ENCODE measurements at places on chromosomes 13 and 19. TPM values are rescaled to one million over a fixed set of nuclear protein-coding genes. Genes with fewer than 3 reads are reported as not detected.

Gene FUT2
- not detected for total RNA-seq

Gene COG3
- 22.2 TPM for total RNA-seq

GRCh38 chr19:16073988-16074387, 2.3 kb upstream of the TPM4 start:
- peak; percentile 45 for DNase-seq

GRCh38 chr19:28475525-28475924, 737.4 kb downstream of the UQCRFS1 start:
- DNase-seq, result no peak

Gene NCLN
- 31.2 TPM for total RNA-seq

- DNase-seq, result no peak
Observed at GRCh38 chr19:38922482-38922881, 8.1 kb downstream of the SARS2 start.

Gene FCGBP
- total RNA-seq, result under 0.01 TPM

DNA sequence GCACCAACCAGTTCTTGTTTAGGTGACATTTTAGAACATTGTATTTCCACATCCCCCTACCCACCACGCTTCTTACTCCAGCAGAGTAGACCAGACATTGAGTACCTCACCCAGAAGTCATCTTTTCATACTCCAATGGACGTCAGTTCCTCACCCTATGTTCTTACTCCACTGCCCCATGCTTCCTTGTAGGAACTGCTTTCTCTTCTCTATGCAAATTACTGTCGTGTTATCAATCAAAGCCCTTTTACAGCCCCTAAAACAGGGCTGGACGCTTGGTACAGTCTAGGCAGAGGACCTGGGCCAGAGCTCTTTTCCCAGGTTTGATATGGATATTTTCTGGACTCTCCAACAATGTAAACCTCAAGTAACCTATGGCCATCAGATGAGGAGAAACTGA, 58.2 kb downstream of the USP12 start:
- no peak for DNase-seq

Gene SIGLEC6
- total RNA-seq, result not detected

Gene THAP8
- total RNA-seq, result 1.8 TPM

DNA sequence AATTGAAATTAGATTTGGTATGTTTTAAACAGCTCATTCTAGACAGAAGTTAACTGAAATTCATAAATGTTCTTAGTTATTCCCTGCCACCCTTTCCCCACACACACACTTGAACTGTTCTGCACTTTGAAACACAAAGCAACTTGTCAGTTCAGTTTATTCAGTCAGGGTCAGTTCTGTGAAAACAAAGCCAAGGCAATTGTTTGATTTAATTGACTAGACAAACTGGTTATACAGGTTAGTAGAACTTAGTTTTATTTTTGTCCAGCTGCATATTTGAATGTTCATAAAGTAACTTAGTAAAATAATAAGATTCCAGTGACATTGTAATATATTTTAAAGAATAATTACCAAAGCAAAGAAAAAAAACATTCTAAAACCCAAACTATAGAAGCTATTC, 98.3 kb upstream of the KLF5 start:
- no peak for DNase-seq

Gene UPK1A
- total RNA-seq, result not detected

Gene GJB2
- total RNA-seq, result not detected

DNA sequence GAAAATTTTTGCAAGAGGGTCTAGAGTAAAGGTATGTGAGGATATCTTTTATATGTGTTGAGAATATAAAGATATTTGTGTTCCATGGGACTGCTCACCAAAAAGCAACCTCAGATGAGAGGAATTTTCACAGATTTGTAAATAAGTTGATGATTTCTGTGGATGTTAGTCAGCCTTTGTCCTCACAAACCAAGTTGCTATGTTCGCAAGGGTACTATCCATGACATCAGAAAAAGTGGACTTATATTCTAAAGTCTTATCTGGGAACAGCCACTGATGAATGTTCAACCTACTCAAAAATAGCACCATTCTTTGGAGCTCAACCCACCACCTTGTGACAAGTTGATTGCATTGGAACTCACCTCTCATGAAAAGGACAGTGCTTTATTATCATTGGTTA, 138.6 kb downstream of the PCDH20 start:
- no peak for DNase-seq

GRCh38 chr13:33997574-33997973, 179.6 kb downstream of the RFC3 start:
- DNase-seq, result no peak

DNA sequence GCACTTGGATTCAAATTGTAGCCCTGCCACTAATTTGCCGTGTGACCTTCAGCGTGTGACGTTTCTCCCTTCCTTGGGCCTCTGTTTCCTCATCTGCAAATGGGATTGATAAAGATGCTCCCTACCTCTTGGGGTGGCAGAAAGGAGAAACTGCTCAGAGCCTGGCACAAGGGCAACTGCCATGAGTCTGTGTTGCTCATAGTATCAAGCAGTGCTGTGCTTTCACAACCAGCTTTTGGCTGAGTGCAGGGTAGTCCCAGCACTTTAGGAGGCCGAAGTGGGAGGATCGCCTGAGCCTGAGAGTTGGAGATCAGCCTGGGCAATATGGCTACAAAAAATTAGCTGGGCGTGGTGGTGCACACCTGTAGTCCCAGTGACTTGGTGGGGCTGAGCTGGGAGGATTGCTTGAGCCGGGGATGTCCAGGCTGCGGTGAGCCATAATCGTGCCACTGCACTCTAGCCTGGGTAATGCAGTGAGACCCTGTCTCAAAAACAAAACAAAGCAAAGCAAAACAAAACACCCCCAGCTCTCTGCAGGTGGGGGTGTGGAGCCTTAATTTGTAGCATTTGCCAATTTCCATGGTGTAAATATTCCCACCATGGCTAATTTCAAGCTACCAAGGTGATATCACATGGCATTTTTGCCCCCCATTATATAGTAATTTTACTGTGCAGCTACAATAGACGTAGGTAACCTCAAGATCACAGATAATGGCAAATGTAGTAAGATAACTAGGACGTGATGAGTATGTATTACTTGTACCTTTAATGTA, 1.6 kb upstream of the MARK4 start:
- no peak for DNase-seq

Gene ATP12A
- total RNA-seq, result not detected

GRCh38 chr19:14412996-14413692, 6.0 kb downstream of the DDX39A start:
- no peak for DNase-seq

DNA sequence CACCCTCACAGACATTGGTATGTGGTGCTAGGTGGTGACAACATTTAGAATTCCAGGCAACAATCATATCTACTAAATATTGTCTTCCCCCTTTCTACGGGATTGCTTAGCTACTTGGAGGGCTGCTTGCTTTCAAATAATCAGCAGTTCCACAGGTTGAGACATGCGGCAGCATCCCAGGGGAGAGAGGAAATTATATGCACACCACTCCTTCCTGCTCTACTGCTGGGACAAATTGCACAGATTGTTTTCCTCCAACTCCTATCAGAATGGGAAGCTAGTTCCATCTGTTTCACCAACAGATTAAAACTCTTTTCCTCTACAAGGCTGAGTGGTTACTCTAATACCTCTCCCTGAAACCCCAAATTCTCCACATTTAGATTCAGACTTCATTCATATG, 275.4 kb downstream of the DNAJC15 start:
- peak; percentile 57 for DNase-seq

GRCh38 chr13:51895906-51896888, 34.4 kb downstream of the CCDC70 start:
- peak; percentile 68 for DNase-seq

GRCh38 chr19:11387162-11388034, 3.3 kb upstream of the EPOR start:
- peak; percentile 18 for DNase-seq

- DNase-seq, result no peak
Observed at GRCh38 chr13:109369353-109370052, 416.9 kb downstream of the IRS2 start.

DNA sequence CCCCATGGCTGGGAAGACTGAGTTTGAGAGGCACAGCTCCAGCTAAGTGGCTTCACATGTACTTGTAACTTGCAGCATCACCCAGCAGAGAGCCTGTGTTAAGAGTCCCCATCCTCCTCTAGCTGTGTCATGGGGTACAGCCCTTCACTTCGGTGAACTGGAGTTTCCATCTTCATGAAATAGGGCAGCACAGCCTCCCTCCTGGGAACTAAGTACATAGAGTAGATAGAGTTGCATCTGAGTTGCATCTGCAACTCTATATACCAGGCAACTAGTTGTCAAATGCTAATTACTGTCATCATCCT, 1.2 kb downstream of the PRDX2 start:
- no peak for DNase-seq

Gene ADGRE2
- total RNA-seq, result 0.60 TPM

- DNase-seq, result no peak
Observed at GRCh38 chr19:1858412-1859081, 4.8 kb downstream of the KLF16 start.

Gene PLEKHF1
- total RNA-seq, result 5.0 TPM

DNA sequence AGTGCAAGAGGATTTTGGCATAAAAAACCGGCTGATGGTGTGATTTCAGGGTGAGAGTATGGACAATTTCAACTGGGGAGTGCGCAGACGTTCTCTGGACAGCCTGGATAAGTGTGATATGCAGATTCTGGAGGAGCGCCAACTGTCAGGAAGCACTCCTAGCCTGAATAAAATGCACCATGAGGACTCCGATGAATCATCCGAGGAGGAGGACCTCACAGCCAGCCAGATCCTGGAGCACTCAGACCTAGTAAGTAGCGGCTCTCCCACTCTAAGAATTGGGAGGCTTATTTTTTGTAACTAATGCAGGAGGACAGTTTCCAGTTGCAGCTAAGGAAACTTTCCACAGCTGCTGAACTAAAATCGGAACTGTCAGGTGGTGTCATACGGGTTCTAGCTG, 53.6 kb downstream of the ZAR1L start:
- DNase-seq, result peak; percentile 95

Gene FOXO1
- 21.6 TPM for total RNA-seq

DNA sequence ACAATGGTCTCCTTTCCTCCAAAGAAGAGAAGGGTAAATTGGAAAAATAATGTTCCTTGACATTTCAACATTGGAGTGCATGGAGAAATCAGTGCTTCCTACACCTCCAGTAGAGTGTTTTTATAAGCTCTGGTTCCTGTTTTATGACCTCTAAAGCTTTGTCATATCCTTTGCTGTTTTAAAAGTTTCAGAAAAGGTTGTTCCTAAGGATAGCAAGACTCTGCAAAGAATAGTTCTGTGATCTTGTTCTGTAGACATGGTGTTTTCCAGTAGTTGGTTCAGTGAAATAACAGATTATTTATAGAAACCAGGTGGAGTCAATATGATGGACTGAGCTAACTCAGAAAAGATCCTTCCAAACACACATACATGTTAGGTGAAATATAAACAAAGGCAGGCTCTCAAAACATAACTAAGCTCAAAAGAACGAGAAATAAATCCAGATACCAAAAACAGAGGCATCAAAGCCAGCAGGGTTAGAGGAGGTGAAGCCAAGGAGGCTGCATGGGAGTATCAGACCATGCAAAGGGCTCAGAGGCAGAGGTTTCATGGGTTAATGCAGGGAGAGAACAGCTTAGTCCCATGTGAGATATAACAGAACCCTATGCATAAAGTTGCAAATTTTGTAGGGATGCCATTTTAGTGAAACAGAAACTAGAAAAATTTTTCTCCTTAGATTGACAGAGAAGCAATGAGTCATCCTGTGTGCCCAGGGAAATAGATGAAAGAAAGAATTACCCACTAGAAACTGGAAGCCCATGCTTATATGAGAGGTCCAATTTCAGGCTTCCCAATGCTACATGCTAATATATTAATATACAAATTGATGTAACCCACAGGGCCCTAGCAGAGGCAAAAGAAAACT, 44.3 kb downstream of the SHISA2 start:
- DNase-seq, result peak; percentile 45

Gene PLPP2
- total RNA-seq, result 36.1 TPM

Gene GARIN5A
- 0.20 TPM for total RNA-seq

Gene GJB6
- not detected for total RNA-seq

DNA sequence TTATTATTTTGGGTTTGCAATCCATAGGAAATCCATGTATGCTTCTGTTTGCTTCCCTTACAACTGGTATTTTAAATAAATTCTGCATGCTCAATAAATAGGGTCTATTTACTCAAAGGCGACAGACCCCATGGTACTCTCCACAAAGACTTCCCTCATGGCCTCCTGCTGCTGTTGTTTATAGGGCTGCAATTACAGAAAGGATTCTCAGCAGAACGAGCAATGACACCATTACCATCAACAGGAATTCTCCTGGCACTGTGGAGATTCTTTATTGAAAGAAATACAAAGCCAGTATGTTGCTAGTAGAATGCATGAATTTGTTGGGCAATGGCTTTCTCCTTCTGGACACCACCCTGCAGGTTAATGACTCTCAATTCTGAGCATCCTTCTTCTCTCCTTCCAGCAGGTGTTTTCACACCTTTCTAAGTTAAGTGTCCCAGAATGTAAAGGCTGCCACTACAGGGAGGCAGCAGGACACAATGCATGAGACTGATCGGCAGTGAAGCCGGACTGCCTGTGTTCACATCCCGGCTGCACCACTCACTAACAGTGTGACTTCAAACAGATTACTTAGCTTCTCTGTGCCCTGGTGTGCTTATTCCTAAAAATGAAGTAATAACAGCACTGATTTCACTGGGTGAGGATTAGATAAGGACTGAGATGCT, 360.2 kb downstream of the DNAJC15 start:
- no peak for DNase-seq

Gene ZNF345
- total RNA-seq, result 6.3 TPM

Gene ALOX5AP
- total RNA-seq, result not detected

- no peak for DNase-seq
Observed at GRCh38 chr19:5337708-5338655, 2.6 kb downstream of the PTPRS start.

DNA sequence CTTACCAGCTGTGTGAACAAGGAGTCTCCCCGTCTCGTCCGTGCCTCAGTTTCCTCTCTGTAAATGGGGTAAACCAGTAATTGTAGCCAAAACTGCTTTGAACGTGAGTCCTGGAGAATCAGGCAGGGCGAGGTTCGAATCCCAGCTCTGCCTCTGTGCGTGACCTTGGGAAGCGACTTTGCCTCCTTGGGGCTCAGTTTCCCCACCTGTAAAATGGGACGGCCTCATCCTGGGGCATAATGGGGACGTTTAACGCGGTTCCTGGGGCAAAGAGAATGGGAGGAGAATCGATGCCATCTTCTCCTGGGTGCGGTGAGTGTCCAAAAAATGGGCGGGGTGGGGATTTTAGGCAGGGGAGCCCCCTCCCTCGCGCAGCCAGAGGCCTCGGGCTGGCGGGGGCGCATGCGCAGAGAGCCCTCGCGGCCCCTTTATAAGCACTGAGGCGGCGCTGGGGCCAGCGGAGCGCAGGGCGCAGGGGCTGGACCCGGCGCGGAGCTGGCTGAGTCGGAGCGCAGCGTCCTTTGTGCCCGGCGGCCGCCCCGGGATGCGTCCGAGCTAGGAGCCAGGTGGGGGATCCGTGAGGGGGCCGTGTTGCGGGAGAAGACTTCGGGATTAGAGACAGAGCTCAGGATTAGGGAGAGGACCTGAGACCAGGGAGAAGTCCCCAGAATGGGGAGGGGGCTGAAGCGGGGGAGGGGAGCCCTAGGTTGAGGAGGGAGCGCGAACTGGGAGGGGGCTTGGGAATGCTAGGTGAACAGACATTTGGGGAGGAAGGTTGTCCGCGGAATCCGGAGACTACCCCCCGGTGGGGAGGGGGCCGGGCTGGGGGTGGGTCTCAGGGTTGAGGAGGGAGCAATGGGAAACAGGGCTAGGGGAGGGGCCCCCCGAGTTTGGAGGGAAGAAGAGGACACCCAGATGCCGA, at the start of gene NCAN:
TSS of gene NCAN (plus strand) at position 460 of the 922 bp plus-strand sequence. CDS start 4,996 bp downstream, outside the sequence.
- no peak for DNase-seq

All from lung microvascular endothelial cell (primary cell).